Fibroblast of mammary gland (primary cell): ENCODE measurements at places on chromosomes 1 and 21.
A peak's percentile ranks its signal among the peaks of the same experiment; 100 is the strongest.

DNA sequence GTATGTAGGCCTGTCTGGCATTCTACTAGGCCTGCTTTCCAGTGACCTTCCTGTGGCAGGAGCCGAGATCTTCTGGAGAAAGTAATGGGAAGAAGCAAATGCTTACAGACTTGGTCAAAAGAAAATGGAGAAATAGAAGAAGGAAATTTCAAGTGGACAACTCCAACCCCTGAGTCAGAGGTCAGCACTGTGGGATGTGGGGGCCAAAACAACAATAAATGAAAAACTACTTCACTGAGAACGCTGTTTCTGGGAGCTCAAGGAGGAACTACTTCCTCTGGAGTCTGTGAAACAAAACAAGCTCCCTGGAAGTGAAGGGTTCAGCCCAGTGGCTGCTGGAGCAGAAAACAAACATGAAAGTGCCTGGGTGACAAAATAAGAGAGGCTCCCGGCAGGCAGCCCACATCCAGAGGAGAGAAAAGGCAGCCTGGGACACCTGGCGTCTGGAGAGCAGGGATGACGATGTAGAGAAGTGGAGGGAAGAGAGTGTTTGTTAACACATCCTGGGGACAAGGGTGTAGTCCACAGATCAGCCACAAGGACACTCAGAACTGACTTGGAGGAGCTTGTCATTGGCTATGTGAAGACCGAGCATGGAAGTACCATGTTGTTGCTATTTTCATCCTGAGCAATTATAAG is 355.2 kb downstream of the SMYD3 start:
- peak; percentile 15 for DNase-seq

GRCh38 chr1:203931953-203932352 is 70.6 kb downstream of the SNRPE start:
- DNase-seq = no peak

- DNase-seq = no peak
Measured at GRCh38 chr1:27521336-27521831, 31.4 kb upstream of the WASF2 start.

GRCh38 chr1:180407051-180407450 is 95.3 kb downstream of the ACBD6 start:
- no peak for DNase-seq

DNA sequence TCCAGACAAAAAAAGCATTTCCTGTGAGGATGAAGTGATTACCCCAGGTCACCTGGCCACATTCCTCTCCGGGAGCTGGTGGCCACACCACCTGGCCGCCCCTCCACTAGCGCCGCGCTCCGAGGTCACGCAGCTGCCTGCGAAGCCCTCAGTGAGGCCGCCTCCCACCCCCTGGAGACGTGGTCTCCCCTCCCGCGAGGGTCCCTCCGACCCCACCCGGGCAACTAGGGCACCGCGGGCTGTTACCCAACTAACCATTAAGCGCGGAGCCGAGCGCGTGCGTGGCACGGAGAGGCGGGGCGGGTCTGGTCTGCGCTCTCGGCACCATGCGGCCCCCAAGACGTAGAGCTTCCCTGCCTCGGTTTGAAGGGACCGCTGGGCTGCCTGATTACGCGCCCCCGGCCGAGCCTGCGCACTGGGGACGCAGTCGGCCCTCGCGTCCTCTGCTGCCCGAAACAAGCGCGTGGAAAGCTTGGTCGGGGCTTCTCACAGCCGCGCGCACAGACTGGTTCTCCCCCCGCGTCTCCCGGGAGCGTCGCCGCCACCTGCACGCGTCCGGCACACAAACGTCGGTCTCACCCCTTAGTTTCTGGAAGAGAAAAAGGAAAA is 106.5 kb downstream of the SLC16A1 start:
- DNase-seq = peak; percentile 28

- peak; percentile 79 for DNase-seq
Measured at GRCh38 chr1:222521299-222522104, 26.4 kb downstream of the HHIPL2 start.

DNA sequence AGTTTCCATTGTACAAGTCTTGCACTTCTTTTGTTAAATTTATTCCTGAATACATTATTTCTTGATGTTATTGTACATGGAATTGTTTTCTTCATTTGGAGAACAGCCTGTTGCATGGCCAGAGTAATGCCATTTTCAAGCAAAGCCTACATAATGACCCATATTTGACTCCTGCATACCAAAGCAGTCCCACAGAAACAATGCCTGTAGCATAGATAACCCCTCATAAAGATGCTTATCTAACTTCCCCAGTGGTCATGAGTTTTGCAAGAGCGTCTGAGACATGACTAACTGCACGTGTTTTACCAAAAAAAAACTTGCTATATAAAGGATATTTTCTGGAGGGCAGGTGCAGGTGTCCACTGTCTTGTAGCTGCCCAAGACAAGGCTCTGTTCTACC is 30.3 kb upstream of the RLF start:
- DNase-seq = no peak

DNA sequence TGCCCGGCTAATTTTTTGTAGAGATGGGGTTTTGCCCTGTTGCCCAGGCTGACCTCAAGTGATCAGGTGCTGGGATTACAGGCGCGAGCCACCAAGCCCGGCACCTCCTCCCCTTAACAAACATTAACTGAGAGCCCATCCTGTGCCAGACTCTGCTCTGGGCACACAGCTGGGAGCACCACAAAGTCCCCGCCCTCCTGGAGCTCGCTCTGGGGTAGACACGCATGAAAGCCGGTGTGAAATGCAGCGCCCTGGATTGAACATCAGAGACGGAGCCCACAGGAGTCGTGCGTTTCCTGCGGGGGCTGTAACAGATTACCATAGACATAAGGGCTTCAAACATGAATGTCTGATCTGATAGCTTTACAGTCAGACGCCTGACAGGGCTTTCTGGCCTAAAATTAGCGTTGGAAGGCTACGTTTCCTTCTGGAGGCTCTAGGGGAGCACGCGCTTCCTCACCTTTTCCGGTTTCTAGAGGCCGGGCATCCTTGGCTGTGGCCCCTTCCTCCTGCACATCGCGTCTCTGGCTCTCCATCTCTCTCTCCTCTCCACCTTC is 14.3 kb downstream of the SLC27A3 start:
- no peak for DNase-seq

DNA sequence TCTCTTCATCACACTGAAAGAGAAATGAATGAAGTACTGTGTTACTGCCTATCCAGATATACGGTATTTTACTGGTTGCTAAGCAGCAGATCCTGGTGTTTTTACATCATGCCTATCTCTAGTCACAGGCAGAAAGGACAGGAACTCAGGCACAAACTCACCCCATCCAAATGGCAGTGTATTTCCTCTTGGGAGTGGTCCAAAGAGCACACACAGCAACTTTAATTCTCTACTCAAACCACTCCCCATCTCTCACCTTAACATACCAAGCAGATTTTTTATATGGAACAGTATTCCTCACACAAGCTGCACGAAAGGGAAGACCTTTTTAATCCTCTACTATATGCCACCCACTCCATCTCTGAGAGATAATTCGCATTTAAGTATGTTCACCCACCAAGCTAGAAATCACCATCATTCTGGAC is 27.3 kb downstream of the EIF4G3 start:
- peak; percentile 31 for DNase-seq

GRCh38 chr21:44760376-44760775 is 41.2 kb downstream of the UBE2G2 start:
- DNase-seq = no peak

DNA sequence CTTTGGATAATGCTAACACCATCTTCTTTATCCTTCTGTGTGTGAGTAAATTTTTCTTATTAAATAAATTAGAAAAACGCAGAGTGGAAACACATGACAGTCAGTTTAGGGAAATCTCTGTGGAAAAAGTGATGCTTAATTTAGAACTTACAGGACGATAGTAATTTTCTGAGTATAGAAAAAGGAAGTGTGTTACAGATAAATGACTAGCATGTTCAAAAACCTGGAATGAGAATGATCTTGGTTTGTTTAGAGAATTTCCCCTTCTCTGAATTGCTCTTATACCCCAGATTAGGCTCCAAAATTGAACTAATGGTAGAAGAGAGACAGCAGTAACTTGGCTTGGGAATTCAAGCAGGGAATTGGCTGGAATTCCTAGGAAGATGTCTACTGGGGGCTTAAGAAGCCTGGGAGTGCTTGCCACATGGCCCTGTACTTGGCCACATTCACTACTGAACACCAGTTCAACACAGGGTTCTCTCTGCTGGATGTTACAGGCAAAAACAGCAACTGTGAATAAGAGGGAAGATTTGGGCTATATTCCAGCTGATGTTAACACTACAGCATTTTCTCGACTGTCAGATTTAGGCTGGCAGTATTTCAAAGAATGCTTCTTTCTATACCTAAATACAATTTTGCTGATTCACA is 1004.2 kb downstream of the TTLL7 start:
- peak; percentile 1 for DNase-seq

DNA sequence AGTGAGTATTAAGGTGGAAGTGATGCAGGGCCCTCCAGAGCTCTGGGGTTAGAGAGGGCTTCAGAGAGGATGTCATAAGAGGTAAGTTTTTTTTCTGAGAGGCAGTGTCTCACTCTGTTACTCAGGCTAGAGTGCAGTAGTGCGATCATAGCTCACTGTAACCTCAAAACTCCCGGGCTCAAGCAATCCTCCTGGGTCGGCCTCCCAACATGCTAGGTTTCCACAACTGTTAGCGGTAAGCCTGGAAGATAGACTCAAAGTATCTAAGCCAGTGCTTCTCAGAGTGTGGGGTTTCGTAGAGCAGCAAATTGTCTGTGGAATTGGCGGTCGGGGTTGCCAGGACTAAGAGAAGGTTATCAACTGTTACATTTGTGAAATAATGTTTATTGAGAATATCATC is 18.6 kb upstream of the IGSF3 start:
- no peak for DNase-seq

DNA sequence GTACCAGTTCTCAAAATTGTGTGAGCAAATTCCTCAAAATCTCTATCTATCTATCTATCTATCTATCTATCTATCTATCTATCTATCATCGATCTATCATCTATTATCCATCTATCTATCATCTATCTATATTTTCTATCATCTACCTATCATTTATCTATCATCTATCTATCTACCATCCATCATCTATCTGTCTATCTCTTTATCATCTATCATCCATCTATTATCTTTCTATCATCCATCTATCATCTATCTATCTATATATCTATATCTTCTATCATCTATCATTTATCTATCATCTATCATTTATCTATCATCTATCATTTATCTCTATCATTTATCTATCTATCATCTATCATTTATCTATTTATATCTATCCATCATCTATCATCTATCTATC is 364.7 kb upstream of the GREM2 start:
- DNase-seq = no peak

DNA sequence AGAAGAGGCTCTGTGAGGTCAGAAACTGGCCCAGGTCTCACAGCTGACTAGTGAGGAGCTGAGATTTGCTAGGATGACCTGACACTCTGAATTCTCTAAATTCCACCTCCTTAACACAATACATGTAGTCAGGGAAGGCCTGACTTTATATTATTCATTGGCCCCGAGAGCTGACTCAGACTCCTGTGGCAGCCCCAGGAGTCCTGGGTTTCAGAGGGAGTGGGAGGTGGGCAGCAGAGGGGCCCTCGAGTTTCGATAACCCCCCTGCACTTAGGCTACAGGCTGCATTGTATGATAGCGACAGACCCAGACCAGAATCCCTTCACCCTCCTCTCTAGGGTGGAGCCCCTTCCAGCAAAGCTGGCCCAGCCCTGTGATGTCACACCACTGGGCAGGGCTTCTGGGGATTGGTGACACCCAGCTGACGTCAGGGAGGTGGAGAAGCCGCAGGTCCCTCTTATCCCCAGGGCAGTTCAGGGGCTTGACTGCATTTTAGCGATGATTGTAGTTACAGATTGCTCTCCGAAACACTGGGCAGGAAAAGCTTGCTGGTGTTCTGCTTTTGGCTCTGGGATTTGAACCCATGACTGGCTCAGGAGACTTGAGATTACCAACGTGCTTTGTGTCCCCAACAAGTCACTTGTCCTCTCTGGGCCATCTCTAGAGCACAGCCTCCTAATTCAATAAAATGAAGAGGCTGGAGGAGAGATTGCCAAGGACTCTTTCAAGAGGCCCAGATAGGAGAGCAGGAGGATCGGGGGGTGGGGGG is 17.0 kb upstream of the GPR37L1 start:
- no peak for DNase-seq

DNA sequence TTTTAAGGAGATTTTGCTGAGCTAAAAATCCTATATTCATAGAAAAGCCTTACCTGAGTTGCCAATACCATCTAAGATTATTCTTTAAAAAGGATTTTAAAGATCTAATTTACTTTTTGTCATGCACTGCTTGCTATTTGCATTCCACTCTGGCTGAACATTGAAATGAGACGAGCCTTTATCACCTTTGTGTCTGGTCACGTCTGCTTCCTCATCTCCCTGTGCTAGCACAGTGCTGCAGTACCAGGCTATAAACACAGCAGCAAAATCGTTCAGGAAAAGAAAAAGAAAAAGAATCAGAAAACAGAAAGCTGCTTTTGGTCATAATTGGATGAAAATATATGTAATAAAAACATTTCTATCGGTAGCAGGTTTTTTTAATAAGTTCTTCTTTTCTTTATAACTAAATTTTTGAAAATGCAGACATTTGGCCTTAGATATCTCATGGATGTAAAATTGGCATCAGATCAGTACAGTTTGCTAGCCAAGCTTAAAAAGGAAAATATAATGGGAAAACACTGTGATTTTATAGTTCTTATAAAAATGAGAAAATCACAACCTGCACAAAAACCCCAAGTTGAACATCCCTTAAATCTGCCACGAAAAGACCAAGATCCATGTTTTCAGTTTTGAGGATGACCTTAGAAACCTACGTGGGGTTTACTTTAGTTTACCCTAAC is 735.7 kb upstream of the CXADR start:
- DNase-seq = no peak

DNA sequence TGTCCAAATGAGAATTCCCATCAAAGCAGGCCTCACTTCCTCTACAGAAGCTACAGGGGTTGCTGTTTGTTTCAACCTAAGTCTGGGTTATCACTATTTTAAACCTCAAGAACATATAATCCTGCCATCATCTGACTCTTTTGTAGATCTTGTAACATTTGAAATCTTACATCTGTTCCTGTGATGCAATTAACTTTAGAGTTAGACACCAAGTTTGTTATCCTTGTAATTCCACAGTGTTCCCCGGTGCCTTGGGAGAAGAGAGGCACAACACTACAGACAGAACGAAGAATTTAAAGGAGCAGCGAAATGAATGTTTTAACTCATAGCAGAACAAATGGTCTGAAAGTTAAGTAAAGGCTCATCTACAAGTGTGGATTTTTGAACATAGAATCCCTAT is 116.1 kb downstream of the UCHL5 start:
- no peak for DNase-seq

GRCh38 chr1:5481889-5482288 is 510.3 kb downstream of the NPHP4 start:
- no peak for DNase-seq

GRCh38 chr1:101733340-101733739 is 263.4 kb downstream of the OLFM3 start:
- no peak for DNase-seq

GRCh38 chr21:46455575-46456385 is 2.9 kb upstream of the DIP2A start:
- DNase-seq = peak; percentile 51

- DNase-seq = peak; percentile 2
Measured at GRCh38 chr1:173628888-173629287, 6.2 kb upstream of the TEX50 start.

GRCh38 chr1:183331091-183331742 is 87.0 kb downstream of the NMNAT2 start:
- no peak for DNase-seq
